ENCODE measurements at places on chromosomes 4 and X. TPM values are rescaled to one million over a fixed set of nuclear protein-coding genes. Genes with fewer than 3 reads are reported as not detected.

Gene BST1
- total RNA-seq: 19.9 TPM

Gene SUPT20HL2
- total RNA-seq: 0.14 TPM

Gene XG
- 7.9 TPM for total RNA-seq

Gene CT45A5
- total RNA-seq: not detected
